Head of caudate nucleus (tissue), 42 donors: ENCODE measurements at places on chromosomes 16 and 17.

- no peak for DNase-seq
Measured at GRCh38 chr17:27512031-27512430, 55.8 kb downstream of the KSR1 start.

GRCh38 chr16:4976079-4976478 lies 17.9 kb downstream of the SEC14L5 start:
- DNase-seq, result no peak

DNA sequence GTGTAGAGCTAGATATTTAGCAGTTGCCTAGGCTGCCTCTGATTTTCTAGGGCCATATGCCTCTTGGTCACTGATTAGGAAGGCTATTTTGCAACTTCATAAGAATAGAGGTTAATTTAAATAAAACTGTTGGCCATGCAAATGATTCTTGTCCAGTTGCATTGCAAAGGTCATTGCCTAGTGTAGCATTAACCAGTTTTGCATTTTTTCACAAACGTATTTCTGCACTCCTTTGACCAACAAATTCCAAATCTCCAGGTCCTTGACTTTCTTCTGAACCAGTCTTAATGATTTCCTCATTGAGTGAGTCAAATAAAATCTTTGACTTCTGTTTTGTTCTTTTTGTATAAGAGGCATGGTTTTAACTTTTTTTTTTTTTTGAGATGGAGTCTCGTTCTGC lies 33.5 kb downstream of the ERCC4 start:
- DNase-seq, result no peak

DNA sequence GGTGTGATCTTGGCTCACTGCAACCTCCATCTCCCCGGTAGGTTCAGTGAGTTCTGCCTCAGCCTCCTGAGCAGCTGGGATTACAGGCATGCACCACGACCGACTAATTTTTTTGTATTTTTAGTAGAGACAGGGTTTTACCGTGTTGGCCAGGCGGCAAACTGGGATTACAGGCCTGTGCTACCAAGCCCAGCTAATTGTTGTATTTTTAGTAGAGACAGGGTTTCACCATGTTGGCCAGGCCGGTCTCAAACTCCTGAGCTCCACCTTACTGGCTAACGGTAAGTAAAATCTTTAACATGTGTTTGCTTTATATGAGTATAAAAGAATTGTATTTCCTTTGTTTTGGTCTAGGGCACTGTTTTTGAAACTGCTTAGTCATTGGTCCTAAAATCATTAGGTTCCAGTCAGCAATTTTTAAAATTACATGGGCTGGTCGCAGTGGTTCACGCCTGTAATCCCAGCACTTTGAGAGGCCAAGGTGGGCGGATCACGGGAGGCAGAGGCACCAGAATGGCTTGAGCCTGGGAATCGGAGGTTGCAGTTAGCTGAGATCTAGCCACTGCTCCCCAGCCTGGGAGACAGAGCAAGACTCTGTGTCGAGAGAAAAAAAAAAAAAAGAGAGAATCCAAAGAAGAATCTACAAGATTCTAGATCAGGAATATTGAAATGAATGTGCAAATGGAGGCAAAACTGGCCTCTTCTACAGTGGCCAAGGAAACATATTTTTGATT lies 3.6 kb downstream of the FLYWCH1 start:
- DNase-seq, result no peak

- no peak for DNase-seq
Measured at GRCh38 chr16:65876056-65876408, 490.5 kb upstream of the CDH5 start.

- DNase-seq, result no peak
Measured at GRCh38 chr16:4266372-4266771, 6.5 kb downstream of the TFAP4 start.
